ENCODE measurements at places on chromosomes 7 and 10.

DNA sequence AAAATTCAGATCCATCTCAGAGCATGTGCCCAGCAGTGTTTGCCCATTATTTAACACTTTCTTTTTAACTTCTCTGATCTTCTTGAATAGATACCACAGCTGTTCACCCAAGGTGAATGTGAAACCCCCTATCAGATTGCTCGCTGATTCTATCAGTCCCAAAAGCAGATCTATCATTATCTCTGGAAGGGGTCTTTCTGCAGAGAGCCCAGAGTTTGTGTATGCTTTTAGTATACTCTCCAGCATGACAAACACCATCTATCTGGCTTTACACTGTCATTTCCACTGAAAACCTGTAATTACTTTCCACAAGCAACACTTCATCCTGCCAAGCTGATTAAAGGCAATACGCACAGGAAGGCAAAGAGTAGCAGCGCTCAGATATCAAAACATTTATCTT lies 168.2 kb downstream of the CACNA2D1 start:
- no peak for DNase-seq

- peak; percentile 28 for DNase-seq
These were observed 23.1 kb downstream of the PLPP4 start for GRCh38 chr10:120480065-120480600.

GRCh38 chr10:12750526-12751201 lies 250.8 kb downstream of the CCDC3 start:
- no peak for DNase-seq

DNA sequence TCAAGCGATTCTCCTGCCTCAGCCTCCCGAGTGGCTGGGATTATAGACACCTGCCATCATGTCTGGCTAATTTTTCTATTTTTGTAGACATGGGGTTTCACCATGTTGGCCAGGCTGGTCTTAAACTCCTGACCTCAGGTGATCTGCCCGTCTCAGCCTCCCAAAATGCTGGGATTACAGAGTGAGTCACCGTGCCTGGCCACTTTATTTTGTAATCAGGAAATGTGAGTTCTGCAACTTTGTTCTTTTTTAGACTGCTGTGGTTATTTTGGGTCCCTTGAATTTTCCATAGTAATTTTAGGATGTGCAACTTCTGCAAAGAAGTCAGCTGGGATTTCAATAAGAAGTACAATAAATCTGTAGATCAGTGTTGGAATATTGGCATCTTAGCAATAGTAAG lies 96.8 kb downstream of the CYTH3 start:
- DNase-seq: peak; percentile 73

- DNase-seq: peak; percentile 86
These were observed 141.4 kb upstream of the PRKCQ start for GRCh38 chr10:6721480-6721879.

DNA sequence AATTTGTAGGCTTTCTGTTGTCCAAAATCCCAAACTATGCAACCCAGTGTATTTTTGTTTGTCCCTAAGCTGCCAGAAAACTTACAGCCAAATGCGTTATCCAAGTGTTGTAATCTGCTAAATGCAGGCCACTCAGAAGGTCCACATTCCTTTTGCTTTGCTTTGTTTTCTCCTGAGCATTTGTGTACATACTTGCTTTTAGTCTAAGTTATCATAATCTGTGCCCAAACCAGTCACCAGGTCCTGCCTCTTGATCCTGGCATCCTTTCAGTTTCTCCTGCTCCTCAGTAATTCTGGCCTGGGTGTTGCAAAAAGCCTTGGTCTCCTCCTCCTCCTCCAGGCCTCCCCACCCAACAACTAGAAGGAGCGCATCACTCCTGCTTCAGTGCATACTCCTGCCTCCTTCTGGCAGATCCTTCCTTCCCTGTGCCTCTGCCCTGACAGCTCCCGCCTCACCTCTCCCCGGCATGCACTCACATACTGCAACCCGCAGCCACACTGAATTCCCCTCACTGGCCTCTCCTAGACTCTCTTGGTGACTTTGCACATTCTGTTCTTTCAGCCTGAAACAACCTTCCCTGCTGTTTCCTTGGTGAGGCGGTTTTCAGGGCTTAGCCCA lies 2.3 kb downstream of the DENND2A start:
- peak; percentile 50 for DNase-seq

DNA sequence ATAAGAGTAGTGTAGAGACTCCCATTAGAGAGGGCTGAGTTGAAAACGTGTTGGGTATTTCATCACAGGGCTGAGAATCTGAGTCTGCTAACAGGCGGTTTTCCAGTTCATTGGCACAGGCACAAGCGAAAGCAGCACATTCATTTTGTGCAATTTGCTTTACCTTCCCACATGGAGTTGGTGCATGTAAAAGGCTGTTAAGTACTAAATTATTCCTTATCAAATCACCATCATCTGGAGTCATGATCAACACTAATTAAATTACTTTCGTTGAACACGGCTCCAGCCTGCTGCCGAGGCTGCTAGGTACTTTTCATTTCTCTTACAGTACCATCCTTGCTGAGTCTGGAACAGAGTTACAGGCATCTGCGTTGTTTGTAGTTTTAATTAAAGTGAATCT lies 43.8 kb downstream of the ETV1 start:
- DNase-seq: peak; percentile 67

- peak; percentile 21 for DNase-seq
These were observed 68.3 kb downstream of the BMS1 start for GRCh38 chr10:42850931-42851330.

DNA sequence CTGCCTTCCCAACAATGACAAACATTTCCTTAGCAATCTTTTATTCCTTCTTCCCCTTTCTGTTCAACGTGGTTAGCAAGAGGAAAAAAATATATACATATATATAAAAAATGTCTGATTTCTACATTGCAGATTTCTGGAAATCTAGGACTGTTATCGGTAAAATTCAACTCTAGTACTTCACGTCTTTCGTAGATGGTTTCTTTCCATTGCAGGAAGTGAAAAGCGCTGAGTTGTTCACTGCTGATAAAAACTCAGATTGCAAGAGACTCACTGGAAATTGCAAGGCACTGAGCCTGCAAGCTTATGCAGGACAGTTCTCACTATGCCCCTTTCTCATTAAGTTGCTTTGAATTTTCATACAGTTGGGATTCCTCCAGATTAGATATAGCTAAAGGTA lies 23.9 kb downstream of the KIN start:
- no peak for DNase-seq

GRCh38 chr10:29269486-29269885 lies 19.4 kb upstream of the LYZL1 start:
- no peak for DNase-seq

DNA sequence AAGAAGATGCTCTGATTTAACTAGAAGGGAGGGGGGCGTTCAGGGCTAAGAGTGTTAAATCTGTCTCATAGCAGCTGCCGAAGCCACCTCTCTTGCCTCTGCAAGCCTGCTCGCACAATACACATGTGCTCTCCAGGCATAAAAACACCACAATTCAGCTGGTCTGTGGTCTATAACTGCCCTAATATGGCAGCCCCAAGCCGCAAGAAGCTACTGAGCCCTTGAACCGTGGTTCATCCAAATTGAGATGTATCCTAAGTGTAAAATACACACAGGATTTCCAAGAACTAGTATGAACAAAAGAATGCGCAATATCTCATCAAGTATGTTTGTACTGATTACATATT lies 70.8 kb upstream of the FGFR2 start:
- DNase-seq: no peak

GRCh38 chr10:103849880-103850571 lies 5.3 kb downstream of the SH3PXD2A start:
- DNase-seq: peak; percentile 92

DNA sequence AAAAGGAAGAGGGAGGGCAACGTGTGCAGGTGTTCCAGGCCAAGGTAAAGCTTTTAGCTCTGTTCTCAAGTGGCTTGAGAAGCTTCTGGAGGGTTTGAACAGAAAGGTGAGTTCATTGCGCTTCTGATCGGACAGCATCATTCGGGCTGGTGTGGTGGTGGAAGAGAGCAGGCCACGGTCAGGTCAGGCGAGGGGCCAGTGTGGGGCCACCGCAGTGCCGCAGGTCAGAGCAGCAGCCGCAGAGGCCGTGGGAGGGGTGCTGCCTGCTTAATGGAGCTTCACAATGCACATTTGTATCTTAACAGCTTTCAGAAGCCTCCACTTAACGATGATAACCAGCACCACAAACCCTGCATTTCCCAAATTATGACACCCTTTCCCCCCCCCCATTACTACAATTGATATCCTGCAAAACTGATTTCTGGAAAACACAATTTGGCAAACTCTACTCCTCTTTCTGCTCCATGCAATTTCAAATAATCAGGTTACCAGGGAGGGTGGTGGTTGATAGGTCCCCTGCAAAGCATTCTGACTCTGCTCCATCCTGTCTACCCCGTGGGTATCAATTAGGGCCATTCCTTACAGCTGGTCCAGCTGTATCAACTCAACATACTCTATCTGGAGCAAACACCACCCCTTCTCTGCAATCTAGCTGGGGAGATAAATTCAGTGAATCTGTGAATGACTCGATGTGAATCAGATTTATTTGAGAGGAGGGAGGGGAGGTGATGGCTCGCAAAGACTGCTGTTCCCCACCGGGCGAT lies 162.9 kb downstream of the ACTR3B start:
- DNase-seq: no peak

GRCh38 chr10:107011105-107011504 lies 153.4 kb downstream of the SORCS1 start:
- no peak for DNase-seq

DNA sequence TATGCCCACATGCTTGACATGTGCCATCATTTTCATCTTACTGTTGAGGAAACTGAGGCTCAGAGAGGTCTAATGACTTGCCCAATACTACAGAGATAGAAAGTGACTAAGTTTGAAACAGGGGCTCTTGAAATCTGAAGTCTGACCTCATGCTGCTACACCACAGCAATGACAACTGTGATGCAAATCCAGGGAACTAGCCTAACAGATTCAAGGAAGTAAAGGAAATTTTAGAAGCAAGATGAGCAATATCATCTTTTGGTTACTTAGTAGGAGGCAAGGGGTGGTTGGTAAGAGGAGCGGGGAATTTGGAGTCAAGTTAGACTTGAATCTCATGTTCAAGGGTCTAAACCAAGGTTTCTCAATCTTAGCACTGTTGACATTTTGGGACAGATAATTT lies 26.3 kb upstream of the OSBPL3 start:
- no peak for DNase-seq

DNA sequence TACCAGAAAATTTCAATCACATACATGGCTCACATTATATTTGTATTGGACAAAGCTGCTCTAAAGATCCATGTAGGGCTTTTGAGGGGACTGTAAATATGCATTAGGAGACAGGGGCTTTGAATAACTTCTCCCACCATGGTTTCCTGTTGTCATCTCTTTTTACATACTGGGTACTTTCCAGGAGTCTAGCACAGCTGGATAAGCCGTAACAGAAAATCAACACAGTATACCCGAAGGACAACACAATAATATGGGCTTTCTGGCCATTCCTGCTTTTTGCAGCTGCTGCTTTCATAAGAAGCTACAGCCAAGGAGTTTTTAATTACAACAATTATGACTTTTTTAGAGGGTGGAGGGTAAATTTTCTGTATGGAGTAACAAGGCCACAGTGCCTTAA lies 63.4 kb upstream of the SRPK2 start:
- no peak for DNase-seq

- no peak for DNase-seq
These were observed 457 bp downstream of the ACADSB start for GRCh38 chr10:123009105-123009820.

- DNase-seq: no peak
These were observed 172.6 kb downstream of the ZNF248 start for GRCh38 chr10:37684765-37685164.

GRCh38 chr7:148527717-148528168 lies 62.8 kb upstream of the C7orf33 start:
- peak; percentile 84 for DNase-seq

DNA sequence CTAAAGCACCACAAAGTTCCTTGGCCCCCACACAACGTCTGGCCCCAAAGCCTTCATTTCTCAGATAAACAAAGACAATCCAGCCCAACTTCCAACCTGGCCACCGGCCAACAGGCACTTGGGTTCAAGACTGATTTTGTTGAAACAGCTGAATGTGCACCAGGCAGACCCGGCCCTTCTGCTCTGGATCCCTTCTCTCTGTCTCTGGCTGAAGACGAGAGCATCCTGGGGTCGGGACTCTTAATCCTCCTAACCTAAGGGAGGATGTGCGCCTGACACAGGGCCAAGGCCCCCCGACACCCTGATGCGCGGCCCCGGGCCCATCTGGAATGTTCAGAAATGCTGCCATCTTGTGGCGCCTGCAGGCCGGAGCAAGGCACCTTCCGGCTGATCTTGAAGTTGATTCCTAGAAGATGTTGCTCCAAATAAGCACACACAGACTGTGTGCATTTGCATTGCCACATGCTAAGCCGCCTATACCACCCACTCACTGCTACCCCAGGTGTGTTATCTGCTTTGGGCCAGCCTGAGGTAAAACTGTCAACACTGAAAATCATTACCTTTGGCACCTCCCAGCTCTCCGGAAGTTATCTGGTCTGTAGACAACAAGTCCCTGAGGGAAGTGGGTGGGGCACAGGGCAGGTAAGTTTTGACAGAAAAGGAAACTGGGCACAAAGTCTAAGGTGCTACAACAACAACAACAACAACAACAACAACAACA lies 98.4 kb upstream of the HABP2 start:
- DNase-seq: peak; percentile 44

- DNase-seq: peak; percentile 65
These were observed 37.2 kb downstream of the ZNF33A start for GRCh38 chr10:38047666-38048065.

DNA sequence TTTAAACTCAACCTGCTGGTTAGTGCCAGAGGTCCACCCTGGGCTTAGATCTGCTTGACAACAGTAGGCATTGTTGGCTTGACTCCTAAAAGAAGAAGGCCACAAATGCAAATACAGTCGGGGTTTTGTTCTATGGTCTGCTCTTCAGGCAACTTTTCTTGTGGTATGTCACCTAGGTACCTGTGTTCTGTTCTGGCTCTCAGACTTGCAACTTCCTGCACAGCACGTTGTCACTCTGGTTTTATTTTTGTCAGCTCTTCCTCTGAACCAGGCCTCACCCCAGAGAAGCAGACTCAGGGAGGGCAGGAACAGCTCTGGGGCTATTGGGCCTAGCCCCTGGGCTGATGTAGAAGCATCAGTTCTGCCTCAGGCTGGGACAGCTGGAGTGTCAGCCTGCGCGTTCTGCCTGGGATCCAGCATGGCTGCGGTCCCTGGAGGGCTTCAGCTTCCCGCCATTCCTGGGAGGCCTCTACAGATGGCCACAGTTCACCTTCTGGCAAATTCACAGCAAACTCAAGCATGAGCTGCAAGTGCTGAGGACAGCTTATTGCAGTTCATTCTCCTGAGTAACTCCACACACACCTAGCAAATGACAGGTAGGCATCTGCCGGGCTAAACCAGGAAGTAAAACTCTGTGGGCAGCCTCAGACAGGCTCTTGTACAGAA lies 11.0 kb upstream of the PDCD4 start:
- DNase-seq: no peak

- DNase-seq: no peak
These were observed 719.5 kb downstream of the XPNPEP1 start for GRCh38 chr10:109203646-109204353.

- DNase-seq: no peak
These were observed 343.5 kb downstream of the GPR37 start for GRCh38 chr7:124422081-124422480.

DNA sequence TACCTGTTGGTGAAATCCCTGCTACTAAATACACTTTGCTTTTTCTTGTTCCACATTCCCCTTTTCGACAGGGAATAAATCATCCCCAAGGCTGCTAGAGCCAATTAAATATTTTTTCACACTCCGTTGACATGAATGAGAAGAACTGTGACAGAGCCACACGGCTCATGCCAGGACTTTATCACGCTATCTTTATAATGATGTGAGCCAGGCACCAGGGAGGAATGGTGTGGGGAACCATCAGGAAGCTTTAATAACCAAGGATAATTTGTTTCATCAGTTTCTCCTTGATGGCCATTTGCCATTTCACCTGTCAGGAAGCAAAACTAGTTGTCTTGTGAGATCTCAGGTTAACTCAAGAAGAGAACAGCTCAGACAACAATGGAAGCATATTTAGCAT lies 193.0 kb upstream of the C7orf33 start:
- no peak for DNase-seq

Data from iris pigment epithelial cell (primary cell).